Stimulated activated CD4-positive, alpha-beta T cell treated with anti-CD3 and anti-CD28 coated beads, TNF-alpha, amount 100 ng/mL, for 48 hours (primary cell): ENCODE measurements at places on chromosomes 4 and X.

DNA sequence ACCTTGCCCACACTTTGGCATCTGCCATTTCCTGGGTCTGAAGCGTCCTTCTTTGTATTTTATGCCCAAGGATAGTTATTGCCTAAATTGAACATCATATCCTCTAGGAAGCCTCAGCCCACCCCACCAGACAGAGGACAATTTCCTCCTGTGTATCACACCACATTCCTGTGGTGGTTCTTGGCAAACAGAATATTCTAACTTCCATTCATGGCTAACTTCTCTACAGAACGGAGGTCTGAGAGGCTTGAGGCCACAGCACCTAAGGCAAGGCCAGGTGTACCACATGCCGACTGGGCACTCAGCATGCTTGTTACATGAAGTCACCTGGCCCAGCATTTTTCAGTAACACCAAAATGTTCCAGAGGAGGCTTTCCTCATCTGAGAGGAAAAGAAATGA, 42.4 kb downstream of the CD99L2 start:
- no peak for DNase-seq

DNA sequence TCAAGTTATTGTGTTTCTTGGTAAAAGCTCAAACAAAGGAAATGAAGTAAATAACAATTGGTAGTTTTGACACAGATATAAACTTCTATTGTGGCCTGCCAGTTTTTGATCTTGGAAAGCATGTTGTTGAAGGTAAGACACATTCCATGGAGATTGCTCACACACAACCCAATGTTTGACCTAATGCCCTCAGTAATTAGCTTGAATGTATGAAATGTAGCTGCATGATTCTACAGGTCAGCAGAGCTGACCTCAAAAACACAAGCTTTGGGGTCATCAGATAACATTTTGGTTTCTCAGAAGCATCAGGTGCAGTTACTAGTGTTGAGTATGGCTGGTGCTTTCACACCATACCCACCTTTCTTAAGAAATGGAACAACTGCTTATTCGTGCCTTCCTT, 16.5 kb downstream of the GPR173 start:
- DNase-seq = no peak

GRCh38 chrX:66039944-66040343, at the start of gene VSIG4:
TSS of gene VSIG4 (minus strand) at chrX:66040080. CDS start at chrX:66039998, 82 bp downstream.
- no peak for DNase-seq

DNA sequence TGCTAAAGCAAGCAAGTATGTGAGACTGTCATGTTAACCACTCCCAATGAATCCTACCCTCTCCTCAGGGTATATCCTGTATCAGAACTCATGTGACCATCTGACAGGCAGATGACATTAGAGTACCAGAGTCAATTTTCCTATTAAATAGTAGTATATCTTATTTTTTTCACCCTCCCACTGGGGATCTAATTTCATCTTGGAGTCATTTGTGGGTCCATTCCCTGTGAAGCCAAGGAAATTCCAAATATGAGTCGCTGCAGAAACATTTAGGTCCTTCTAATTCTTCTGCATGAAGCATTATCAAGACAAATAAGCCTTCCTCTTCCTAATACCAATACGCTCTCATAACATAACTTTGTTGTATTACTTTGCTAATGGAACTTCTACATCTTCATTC, 52.2 kb upstream of the BLTP1 start:
- no peak for DNase-seq

DNA sequence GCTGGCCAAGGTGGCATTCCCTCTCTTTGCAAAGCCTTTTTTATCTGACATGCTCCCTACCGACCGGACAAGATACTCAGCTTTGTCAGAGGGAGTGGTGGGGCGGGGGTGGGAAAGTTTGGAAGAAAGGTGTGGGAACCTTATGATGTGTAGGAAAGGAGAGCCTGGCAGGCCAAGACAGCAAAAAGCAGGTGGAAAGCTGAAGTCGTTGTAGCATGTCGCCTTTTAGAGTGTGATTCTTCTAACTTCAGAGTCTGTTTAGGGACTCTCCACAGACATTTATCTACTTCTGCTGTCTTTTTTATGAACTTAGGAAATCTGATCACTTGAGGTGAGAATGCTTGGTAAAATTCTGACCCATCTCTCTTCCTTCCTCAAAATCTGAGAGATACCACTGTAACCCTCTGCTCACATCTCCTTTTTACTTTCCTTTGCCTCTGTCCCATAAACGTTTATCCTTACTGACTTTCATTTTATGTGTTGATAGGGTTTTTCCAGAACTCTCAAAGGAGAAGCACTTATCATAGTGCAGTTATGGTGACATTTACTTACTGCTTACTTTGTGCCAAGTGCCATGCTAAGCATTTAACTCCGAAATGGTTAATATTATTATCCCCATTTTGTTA, 8.2 kb upstream of the RUFY3 start:
- no peak for DNase-seq

- no peak for DNase-seq
Observed at GRCh38 chr4:183812567-183812966, 92.5 kb upstream of the STOX2 start.

GRCh38 chr4:141609243-141609642, 27.1 kb upstream of the IL15 start:
- no peak for DNase-seq

GRCh38 chrX:19121898-19122640, at the start of gene ADGRG2:
TSS of gene ADGRG2 (minus strand) at chrX:19122468. CDS start at chrX:19068834, 53,634 bp downstream.
- no peak for DNase-seq

DNA sequence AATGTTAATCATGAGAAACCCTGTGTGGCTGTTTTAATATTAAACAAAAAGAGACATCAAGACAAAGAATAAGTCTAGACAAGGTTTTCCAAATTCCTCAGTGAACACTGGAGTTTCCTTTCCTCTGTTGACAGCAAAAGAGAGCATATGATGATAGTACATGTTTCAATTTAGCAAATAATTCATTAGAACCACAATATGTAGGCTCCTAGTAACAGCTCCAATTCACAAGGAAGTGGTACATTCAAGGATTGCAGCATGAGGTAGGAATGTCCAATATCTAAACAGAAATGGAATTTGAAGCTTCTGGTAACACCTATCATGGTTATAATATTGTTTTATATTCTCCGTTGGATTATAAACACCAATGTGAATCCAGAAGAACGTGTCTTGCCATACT, 203.8 kb upstream of the TECRL start:
- no peak for DNase-seq

DNA sequence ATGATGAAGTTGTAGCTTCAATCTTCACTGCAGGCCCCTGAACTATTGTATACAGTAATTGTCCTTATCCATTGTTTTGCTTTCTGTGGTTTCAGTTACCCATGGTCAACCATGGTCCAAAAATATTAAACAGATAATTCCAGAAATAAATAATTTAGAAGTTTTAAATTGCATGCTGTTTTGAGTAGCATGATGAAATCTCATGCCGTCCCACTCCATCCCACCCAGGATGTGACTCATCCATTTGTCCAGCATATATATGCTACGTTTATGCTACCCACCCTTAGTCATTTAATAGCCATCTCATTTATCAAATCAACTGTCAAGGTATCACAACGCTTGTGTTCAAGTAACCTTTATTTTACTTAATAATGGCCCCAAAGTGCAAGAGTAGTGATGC, 34.5 kb downstream of the IQCM start:
- DNase-seq = no peak

DNA sequence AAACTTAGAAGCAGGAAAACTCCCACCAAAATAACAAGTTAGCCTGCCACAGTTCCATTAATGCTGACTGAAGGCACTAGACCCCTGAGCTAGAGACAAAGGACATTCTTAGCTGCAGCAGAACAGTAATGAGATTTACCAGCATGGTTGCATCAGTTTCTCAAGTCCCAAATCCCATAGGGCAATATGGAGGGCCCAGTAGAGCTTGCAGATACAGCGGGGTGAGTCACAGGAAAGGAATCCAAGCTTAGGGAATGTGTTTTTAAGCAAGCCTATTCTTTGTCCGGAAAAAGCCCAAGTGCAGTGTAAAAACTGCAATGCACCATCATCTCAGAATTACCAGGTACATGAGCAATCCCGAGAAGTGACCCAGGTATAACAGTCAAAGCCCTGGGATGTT, 51.3 kb upstream of the EXOC1L start:
- DNase-seq = no peak

DNA sequence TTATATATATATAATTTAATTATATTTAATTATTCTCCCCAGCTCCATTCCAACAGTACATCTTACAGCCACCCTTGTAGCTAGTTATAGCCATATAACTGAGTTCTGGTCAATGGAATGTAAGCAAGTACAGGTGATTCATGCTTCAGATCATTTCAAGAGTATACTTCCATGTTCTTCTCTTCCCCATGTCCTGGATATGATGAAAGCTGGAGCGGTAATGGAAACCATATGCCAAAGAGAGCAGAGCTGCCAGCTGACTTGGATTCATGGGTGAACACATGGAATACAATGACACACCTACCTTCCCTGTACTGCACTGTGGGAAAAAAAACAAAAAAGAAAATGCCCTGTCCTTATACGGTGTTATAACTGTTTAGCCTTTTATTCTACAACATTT, 17.5 kb upstream of the CORIN start:
- no peak for DNase-seq

DNA sequence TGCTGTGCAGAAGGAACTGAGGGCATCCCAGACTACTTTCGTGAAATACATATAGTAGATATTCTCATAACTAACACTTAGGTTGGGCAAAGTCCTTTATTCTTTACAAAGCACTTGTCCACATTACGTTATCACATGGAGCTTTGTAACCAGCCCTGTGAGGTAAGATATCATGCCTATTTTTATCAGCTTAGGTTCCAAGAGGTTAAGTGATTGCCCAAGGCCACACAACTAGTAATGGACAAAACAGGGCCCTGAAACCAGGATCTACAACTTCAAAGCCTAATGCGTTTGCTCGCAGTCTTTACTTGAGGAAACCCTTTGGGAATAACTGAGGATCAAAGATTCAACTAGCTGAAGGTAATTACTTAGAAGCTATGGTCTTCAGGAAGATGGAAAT, 261.5 kb downstream of the GPC3 start:
- DNase-seq = no peak

GRCh38 chr4:100790836-100791615, 273.2 kb upstream of the EMCN start:
- no peak for DNase-seq

GRCh38 chrX:107677501-107677901, 49.2 kb downstream of the PRPS1 start:
- DNase-seq = no peak
